ENCODE measurements at places on chromosomes 5 and 9.

DNA sequence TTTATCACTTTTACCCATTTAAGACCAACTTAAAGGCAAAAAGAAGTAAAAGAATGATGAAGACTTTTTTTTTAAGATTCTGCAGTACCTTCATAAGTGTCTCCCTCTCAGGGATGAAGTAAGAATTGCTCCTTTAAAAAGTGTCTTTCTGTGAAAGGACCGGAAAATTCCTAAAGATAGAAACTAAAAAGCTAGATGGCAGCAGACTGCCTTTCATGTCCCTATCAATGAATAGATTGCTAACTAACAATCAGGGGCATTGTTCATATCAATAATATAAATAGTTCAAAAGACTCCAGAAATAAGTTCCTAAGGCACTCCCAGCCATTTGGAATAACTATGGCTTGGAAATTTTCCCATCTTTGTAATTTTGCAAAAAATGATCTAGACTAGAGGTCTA lies 558.0 kb downstream of the PDE4D start:
- DNase-seq: no peak

GRCh38 chr5:97041239-97041638 lies 101.2 kb downstream of the LIX1 start:
- DNase-seq: no peak

DNA sequence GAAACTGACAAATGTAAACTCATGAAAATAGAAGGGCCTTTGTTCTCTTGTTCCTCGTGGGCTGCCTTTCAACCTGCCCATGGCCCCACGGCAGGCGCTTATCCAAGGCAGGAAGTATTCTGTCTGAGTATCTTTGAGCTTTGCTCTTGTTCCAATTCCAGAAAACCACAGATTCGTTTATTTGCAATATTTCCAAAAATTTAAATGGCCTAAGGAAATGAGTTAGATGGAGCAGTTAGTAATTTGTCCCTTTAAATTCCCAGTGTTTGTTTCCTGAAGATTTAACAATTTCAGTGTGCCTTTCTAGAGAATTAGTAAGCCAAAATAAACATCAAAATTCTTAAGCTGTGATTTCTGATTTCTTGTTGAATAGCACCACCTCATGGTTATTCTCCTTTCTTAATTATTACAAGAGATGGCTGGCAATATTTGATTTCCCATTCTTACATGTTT lies 299.4 kb upstream of the RASA1 start:
- no peak for DNase-seq

GRCh38 chr9:125683486-125683885 lies 23.5 kb downstream of the MAPKAP1 start:
- DNase-seq: no peak

DNA sequence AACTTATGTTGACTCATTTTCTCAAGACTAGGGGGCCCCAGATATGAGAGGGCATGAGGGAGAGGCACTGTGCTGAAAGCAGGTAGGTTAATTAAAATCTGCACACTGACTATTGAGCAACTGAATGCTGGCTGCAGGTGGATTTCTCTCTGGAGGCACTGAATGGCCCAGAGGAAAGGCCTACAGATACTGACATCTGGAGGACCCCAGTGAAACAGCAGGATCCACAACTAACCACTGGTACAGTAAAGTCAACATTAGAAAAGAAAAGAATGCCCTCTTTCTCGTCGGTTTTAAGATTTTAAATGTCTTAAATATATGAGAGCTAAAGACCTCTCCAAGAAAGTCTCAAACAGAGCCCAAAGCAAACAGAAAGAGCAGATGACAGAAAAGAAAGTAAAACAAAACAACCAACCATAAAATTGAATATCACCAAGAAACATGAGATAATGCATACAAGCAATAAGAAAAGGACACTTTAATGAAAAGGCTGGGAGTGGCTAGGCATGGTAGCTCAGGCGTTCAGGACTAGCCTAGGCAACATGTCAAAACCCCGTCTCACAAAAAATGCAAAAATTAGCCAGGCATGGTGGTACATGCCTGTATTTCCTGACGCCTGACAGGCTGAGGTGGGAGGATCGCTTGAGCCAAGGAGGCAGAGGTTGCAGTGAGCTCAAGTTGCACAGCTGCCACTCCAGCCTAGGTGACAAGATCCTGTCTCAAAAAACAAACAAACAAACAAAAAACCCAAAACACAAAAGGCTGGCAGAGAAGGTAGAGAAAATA lies 43.3 kb downstream of the PUM3 start:
- no peak for DNase-seq

DNA sequence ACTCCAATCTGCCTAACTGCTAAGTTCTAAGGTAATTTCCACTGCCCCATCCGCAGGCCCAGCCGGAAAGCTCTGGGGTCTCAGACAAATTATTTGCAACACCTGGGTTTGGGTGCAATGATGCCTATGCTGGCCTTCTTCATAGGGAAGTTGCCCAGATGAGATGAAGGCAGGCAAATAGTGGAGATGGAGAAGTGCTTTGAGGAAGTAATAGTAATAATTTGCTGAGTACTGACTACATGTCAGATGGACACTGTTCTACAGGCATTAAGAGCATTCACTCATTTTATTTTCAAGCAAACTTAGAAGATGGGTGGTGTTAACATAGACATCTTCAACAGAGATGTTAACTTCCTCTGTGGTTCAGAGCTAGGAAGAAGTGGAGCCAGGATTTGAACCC lies 3.8 kb downstream of the PCDH12 start:
- DNase-seq: no peak

GRCh38 chr5:156153602-156154001 lies 173.4 kb upstream of the SGCD start:
- DNase-seq: no peak

DNA sequence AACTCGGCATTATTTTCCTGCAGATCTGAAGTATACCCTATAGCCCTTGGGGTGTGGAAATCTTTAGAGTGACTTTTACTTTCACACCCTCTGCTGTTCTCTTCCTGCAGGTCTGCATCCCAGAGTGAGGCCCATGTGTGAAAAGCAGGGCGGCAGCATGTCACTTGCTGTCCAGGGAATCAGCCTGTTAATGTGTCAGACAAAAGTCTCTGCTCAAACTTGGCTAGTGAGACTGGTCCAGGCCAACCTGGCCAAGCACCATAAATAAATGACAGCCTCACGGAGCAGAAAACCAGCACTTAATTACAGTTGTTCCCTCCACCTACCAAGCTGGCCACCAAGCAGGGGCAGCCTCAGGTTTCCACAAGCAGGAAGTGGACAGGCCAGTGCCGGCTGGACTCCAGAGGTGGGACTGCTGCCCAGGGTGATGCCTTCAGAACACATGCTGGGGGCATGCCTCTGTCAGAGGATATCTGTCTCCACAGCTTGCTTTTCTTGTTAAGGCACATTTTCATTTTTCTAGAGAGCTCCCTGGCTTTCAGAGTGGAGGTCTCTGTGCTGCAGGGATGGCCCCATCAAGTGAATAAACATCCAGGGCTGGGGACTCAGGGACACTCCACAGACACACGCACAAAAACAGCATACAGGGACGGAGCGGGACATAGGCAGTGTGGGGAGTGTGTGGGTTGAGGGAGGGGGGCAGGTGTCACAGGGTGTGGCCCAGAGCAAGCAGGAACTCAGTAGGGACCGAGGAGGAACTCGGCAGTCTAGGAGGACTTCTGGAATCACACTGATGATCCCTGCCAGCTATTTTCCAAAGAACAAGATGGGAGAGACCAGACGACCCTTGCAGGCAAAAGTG lies 243.8 kb upstream of the IRX1 start:
- DNase-seq: no peak

GRCh38 chr5:138492560-138493045 lies 27.3 kb downstream of the EGR1 start:
- no peak for DNase-seq

DNA sequence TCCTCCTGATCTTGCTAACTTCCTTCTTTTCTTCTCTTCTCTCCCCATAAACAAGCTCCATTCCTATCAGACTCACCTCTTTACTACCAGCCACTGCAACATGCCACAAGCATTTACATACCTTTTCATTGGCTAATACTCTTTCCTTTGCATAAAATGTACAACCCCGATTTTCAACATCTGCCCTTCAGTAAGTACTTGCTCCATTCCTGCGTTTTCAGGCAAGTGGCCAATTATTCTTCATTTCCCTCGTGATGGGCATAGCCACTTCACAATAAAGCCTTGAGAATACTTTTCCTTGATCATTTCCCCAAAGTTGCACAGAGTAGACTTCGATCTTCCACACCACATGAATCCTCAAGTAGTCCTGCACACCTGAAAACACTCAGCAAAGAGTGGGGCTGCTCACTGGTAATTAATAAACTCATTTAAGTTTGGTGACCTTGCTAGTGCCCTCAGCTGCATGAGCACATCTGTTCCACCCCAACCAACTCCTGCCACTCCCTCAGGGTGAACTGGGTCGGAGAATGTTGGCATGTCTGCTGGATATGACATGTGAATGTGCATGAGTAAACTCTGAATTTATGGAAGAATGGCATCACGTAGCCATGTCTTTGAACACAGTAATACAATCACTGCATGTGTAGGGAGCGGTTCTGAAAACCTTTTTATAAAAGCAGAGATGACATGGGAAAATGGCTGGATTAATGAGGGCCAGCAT lies 535.8 kb downstream of the SEMA5A start:
- no peak for DNase-seq

DNA sequence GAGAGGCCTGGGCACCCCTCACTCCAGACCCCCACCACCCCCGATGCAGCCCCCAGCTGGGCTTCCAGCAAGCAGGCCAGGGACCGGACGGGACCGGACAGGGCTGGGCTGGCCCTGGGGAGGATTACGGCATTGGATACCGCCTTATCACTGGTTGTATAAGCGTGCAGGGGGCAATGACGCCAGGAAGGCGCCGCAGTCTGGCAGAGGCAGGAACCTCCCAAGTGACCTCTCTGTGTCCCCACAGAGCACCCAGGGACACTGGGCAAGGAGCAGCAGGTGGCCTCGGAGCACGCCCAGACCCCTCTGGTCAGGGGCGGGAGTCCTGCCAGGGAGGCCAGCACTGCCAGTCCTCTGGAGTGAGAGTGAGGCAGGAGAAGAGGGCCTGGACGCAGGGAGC lies 723 bp upstream of the LCN15 start:
- DNase-seq: no peak

DNA sequence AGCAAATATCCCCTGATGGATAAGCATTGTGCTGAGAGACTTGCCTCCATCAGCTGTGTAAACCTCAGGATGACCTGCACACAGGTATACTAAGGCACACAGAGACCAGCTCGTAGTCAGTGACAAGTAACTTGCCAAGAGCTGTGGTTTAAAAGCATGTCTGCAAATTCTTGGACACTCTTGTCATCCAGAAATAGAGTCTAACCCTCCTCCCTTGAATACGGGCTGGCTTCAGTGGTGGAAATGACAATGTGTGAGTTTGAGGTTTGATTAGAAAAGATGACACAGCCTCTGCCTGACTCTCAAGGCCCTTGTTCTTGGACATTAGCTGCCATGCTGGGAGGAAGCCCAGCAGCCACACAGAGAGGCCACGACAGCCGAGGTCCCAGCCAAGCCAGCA lies 114.4 kb downstream of the GADD45G start:
- no peak for DNase-seq

DNA sequence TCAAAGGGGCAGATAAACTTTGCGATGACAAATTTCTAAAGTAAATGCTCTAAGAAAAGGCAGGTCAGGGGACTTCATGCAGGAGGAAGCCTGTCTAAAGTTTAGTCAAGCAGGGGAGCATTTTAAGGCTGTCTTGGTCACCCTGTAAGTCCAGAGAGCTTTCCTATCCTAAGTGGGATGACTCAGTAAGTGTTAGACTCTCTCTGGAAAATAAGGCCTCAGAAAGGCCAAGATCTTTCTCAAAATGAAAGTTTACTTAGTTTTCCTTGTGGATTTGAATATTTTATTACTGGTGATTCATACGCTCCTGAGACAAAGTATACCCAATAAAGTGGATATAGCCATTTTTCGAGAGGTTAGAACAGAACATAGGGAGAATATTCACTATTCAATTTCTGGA lies 806.9 kb upstream of the CDH9 start:
- DNase-seq: no peak

DNA sequence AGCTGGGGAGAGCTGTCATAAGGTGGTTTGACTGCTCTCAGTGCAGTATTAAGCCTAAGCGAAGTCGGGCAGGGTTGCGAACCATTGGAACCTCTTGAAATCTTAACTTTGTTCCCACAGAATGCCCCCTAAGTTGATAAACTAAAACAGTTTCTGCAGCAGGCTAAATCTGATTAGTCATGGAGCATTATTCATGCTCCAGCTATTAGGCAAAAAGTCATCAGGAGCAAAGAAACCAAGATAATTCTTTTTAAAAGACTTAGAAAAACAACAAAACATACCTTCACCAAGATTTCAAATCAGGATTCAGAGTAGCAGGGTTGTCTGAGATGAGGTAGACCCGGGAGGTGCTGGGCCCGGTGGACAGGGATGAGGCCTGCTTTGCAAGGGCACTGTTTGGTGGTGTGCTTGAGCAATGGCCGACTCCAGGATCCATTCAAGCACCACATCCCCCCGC lies 69.9 kb upstream of the PLPP1 start:
- no peak for DNase-seq

GRCh38 chr5:37090123-37090726 lies 159.0 kb downstream of the CPLANE1 start:
- no peak for DNase-seq

DNA sequence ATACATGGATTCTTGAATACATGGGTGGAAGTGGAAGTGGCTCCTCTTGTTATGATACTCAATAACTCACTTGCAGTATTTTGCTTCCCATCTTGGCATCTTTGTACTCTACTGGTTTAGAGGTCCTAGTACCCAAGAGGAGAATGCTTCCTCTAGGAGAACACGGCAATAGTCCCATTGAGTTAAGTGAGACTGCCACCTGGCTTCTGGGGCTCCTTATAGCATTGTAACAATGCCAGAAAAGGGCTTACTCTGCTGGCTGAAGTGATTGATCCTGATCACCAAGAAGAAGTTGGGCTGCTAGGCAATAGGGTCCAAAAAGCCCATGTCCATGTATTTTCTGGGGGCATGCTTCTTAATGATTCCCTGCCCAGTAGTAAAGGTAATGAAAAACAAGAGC lies 627.6 kb upstream of the SGCD start:
- no peak for DNase-seq

DNA sequence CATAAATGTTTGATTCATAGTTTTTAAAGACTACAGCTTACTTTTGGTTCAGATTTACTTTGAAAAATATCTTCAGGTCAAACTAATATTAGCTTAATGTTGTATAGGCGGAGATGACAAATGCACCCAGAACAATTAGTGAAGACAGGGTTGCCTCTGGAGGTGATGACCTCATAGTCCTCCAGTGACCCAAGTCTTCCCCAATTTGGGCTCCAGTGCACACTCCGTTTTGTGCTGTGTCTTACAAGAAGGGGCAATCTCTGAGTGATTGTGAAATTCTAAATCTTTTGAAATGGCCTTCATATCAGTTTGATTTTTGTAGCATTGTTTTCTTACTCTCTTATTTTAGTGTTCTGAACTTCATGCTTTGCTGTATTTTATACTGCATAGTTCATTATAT lies 57.6 kb downstream of the DENND4C start:
- no peak for DNase-seq

- no peak for DNase-seq
Measured at GRCh38 chr9:15714746-15715145, 161.9 kb downstream of the CCDC171 start.

DNA sequence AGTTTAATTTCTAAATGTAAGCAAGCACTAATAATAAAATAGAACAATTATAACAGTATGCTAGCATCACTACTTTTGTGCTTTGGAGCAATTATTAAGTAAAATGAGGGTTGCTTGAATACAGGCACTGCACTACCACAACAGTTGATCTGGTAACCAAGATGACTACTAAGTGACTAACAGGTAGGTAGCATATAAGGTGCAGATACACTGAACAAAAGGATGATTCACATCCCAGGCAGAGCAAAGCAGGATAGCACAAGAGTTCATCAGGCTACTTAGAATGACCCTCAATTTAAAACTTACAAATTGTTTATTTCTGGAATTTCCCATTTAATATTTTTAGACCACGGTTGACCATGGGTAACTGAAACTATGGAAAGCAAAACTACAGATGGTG lies 48.0 kb upstream of the RGS7BP start:
- no peak for DNase-seq
